HTR-8/SVneo (cell line): ENCODE measurements at places on chromosomes 5 and 9.
A peak's percentile ranks its signal among the peaks of the same experiment; 100 is the strongest.

- no peak for DNase-seq
Observed at GRCh38 chr5:115179394-115180164, 9.9 kb upstream of the TRIM36 start.

GRCh38 chr5:14594378-14595074 is 12.9 kb downstream of the OTULINL start:
- no peak for DNase-seq

GRCh38 chr5:67815455-67816391 is 399.8 kb upstream of the PIK3R1 start:
- no peak for DNase-seq

DNA sequence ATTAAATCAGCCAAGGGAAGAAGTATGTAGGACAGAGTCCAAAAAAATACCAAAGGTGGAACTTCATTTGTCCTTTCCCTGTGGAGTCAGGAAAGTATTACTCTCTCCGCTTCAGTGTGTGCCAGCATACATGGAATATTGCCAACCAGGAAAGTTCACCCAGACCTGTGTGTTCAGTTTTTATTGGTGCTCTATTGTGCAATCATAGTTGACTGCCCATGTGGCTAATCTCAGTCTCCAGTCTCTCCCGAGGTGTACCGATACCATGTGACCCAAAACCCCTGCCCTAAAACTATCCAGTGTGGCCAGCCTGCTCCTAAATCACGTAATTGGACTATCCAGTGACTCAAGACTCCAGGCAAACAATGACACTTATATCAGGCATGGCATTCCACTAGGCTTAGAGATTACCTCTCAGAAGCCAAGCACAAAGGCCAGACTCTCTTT is 38.8 kb downstream of the NFX1 start:
- DNase-seq: peak; percentile 76

- no peak for DNase-seq
Observed at GRCh38 chr5:65061250-65061973, 292.7 kb downstream of the CWC27 start.
